ENCODE measurements at places on chromosomes 7 and 10.

DNA sequence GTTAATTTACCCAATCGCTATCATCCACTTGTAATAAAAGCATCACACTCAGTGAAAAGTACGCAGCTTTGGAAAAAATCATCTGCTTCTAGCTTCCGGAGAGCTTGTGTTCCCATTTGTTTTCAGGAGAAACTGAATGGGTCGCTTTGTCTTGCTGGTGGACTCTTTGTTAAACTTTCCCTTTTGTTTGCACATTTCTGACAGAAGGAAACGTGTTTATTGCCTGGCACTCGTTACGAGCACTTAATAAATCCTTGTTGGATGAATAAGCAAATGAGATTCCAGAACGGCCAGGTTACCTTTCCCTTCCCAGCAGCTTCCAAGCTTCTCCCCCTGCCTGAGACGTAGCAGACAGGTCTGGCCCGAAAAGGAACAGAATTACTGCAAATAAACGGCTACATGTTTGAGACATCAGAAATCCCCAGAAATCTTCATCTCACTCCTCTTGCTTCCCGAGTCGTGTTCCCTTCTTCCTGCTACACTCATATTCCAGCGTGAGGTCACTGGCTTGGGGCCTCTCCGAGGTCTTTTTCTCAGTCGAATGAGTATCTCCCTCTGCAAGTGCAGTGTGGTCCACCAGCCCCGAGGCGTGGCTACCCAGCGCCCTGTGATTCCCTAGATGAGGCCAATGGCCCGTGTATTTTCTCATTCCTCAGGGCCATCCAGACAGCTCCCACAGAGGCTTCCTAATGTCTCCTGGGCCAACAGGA, 167.2 kb downstream of the FRMD4A start:
- DNase-seq = no peak

DNA sequence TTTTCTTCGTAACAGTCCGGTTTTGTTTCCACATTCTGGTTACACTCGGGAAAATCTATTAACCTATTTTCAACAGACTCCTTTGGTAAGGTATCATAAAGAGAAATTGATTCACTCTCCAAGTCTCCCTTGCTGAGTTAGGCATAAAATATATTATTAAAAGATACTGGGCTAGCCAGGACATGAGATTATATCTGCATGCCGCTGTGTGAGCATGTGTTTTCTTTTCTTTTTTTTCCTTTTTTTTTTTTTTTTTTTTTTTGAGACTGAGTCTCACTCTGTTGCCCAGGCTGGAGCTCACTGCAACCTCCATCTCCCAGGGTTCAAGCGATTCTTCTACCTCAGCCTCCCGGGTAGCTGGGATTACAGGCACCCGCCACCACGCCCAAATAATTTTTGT, 23.0 kb upstream of the SFMBT2 start:
- DNase-seq = no peak

- no peak for DNase-seq
Measured at GRCh38 chr10:7874864-7875263, 56.6 kb downstream of the TAF3 start.

GRCh38 chr7:127287133-127287532, 34.4 kb upstream of the GRM8 start:
- no peak for DNase-seq
